ENCODE measurements at places on chromosomes 13 and 19. TPM values are rescaled to one million over a fixed set of nuclear protein-coding genes. Genes with fewer than 3 reads are reported as not detected.

Gene GJB6
- total RNA-seq = not detected

Gene GCDH
- 23.4 TPM for total RNA-seq

Gene TEKTIP1
- not detected for total RNA-seq

Gene B3GNT3
- not detected for total RNA-seq

Gene SUGP1
- 21.1 TPM for total RNA-seq

Gene LENG9
- total RNA-seq = 10.4 TPM

Gene PROZ
- not detected for total RNA-seq

Gene RGL3
- 4.8 TPM for total RNA-seq

Gene CNN1
- 25.2 TPM for total RNA-seq

Gene MEGF8
- 72.2 TPM for total RNA-seq

Gene REEP6
- 2.1 TPM for total RNA-seq

Gene BRSK1
- total RNA-seq = 10.8 TPM

Gene CBY2
- not detected for total RNA-seq

Gene SIAH3
- total RNA-seq = not detected

Gene ATCAY
- not detected for total RNA-seq

Gene CEACAM8
- total RNA-seq = not detected

Gene FAM83E
- total RNA-seq = 0.23 TPM

Gene KIR2DL1
- not detected for total RNA-seq

Gene CEACAM7
- total RNA-seq = not detected

Gene VAV1
- total RNA-seq = 0.03 TPM

Gene APOE
- 2.0 TPM for total RNA-seq

Gene MYPOP
- 3.5 TPM for total RNA-seq

Gene THSD8
- total RNA-seq = 0.13 TPM
